ENCODE measurements at places on chromosomes 12 and 14.

- DNase-seq, result no peak
Measured at GRCh38 chr14:101134851-101135433, 231.4 kb upstream of the RTL1 start.

DNA sequence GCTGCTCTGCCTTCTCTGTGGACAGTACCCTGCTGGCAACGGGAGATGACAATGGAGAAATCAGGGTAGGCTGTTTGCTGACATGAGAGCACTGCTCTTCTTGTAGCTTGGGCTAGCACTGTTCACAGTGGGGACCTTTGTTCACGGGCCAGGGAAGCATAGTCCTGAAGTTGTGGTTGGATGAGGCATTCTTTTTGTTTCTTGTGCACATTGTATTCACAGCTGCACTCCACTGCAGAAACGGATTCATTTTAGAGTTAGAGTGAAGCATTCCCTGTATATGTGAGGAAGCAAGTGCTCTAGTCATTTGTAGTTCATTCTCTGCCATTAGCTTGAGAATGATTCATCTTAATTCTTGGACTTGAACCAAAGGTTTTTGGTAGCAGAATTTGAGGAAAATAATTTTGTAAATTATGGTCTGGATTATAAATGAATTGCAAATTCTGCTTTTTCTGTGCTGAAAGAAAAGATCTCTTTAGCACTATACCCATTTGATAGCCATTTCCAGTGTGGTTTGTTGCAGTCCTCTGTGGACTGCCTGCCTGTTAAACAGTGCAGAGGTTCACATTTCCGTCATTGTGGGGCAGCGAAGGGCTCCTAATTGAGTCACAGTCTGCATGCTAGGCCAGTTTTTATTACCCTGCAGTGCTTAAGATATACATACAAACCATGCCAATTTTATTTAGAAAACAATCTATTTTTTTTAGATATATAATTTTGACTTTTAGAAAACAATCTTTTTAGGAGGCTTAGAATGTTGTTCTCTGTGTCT is 80.6 kb downstream of the APAF1 start:
- DNase-seq, result no peak

DNA sequence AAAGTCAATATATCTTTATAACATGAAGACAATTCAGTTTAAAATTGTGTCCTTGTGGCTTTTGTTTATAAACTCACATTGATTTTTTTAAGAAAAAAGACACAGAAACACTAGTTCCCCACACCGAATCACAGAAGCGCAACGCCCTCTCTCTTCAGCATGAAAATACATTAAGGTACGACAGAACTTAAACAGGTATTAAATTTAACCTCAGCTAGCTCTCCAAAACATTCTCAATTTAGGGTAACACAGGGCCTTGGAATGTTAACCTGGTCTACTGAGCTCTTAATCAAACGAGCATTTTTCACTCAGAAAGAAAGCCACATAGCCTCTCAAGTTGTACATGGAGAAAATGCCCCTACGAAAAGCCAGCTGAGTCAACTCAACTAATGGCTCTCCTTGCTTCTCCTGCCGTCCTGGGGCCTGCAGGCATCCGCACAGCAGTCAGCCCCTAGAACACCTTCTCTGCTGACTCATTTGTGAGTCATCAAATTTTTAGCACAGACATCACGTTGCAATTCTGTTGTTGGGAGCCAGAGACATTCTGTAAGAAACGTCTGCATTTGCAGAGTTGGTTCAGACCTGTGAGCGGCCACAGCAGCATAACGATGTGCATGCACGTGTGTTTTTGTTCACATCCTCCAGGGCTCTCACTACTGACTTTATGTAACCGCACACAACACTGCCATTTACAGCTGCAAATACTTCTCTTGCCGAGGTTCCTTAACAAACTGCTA is 141.6 kb downstream of the ITPR2 start:
- DNase-seq, result no peak

- no peak for DNase-seq
Measured at GRCh38 chr14:90296641-90297040, 35.1 kb downstream of the NRDE2 start.

DNA sequence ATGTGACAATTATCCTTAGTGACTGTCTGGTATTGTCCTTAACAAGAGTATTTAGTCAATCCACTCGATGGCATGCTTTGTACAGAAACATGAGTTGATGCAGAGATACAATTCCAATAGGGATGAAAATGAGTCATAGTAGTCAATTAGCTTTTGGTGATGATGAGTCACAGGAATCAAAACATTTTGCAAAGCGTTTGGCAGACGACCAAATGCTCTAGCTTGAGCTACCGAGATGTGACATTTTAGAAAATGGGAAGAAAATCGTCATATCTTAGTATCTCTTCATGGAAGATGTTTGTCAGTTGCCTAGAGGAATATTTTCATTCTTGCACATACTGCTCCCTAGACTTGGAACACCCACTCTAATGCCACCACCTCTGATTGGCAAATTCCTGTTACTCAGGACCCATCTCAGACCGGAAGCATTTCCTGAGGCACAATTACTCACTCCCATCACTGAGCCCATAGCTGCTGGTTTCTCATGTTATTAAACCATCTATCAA is 95.0 kb downstream of the LMNTD1 start:
- no peak for DNase-seq

- DNase-seq, result no peak
Measured at GRCh38 chr12:124833693-124834122, 30.0 kb downstream of the SCARB1 start.

DNA sequence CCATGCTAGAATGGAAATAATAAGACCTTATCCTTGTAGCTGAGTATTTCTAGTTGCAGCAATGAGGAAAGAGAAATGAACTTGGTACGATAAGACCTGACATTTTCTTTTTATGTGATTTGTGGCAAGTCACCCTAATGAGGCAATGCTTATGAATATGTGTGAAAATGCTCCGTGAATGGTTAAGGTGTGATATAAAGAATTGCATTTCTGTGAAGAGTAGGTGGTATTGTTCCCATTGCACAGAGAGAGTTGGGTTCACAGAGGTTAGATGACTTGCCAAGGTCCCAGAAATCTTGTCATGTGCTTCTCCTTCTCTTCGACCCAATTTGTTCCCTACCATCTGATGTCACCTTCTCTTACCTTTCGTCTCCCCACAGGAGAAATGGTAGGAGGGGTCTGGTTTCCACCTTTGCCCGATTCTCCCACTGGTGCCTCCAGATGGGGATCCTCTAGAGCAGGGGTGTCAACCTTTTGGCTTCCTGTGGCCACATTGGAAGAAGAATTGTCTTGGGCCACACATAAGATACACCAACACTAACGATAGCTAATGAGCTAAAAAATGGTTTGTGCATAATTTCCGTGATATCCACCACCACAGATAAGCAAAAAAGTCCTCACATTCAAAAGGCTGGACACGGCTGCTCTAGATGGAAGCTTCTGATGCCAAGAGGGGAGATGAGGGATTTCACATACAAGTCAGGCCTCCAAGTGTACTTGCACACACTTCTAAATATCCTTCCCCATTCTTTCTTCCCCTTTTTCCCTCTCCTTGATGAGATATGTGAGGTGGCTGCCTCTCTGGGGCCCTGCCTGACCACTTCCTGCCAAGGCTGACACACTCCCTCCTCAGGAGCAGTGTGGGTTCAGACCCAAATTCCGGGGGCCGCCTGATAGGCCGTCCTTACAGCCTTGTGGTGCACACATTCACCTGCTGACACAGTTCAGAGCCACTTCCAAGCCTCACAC is 96.1 kb downstream of the PLXNC1 start:
- peak; percentile 65 for DNase-seq
